ENCODE measurements at places on chromosomes 7 and 10.

DNA sequence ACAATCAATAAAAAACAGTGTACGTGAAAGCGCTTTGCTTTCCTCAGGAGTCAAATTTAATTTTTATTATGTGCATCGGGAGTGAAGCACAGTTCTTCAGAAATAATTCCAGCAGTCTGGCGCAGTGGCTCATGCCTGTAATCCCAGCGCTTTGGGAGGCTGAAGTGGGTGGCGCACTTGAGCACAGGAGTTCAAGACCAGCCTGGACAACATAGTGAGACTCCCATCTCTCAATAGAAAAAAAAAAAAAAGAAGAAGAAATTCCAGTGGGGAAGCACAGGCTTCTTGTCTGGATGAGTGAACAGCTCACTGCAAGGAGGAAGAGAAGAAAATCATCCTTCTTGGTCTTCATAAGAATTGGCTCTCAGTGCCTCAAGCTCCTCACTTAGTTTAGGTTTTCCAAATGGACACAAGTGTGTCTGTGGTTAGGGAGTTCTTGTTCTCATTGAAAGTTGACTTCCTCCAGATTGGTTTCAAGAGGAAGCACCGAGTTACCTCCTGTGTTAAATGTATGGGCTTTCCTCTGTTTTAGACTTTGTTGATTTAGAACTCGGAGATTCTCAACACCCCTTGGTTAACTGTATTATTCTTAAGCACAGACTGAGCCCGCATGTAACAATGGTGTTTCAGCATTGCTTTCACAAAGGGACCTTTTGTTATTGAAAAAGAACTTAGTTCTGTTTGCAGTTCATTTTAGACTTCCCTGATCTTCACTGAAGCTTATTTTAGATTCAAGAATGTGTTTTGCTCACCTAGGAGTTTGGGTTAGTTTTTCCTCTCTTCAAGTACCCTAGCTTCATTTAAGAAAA is 28.0 kb downstream of the LMTK2 start:
- no peak for DNase-seq

DNA sequence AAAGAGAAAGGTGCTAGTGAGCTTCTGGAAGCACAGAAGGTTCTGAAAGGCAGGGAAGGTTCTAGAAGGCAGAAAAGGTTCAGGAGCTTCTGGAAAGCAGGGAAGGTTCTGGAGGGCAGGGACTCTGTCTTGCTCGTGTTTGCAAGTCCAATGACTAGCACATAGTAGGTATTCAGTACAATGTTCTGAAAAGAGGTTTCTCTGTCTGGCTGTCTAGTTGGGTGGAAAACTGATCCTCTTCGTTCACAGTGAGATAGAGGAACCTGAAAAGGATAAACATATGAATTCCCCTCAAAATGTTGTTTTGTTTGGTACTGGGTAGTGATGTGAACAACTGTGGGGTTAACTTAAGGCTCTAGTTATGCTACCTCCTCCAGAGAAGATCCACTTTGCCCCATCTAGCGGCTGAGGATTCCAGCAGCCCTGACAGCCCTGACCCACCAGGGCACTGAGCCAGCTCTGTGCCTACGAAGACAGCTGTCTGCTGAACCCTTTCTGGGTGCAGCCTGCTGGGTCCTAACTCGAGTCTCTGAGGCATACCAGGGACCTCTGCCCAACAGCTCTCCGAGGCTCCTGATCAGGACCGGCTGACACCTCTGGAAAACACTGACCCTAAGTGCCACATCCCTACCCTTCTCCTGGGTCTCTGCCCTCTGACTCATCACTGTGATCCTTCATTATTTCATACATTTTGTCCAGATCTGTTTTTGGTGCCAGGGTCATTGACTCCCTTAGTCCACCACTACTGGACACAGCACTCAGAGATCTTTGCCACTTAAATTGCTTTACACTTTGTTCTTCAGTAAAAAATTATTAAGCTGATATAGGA is 15.4 kb downstream of the PTPRN2 start:
- no peak for DNase-seq

GRCh38 chr7:2948749-2949148 is 94.9 kb downstream of the CARD11 start:
- no peak for DNase-seq

GRCh38 chr10:93746844-93747284 is 10.9 kb upstream of the LGI1 start:
- peak; percentile 26 for DNase-seq

GRCh38 chr7:11195502-11195901 is 221.8 kb downstream of the PHF14 start:
- DNase-seq = no peak

DNA sequence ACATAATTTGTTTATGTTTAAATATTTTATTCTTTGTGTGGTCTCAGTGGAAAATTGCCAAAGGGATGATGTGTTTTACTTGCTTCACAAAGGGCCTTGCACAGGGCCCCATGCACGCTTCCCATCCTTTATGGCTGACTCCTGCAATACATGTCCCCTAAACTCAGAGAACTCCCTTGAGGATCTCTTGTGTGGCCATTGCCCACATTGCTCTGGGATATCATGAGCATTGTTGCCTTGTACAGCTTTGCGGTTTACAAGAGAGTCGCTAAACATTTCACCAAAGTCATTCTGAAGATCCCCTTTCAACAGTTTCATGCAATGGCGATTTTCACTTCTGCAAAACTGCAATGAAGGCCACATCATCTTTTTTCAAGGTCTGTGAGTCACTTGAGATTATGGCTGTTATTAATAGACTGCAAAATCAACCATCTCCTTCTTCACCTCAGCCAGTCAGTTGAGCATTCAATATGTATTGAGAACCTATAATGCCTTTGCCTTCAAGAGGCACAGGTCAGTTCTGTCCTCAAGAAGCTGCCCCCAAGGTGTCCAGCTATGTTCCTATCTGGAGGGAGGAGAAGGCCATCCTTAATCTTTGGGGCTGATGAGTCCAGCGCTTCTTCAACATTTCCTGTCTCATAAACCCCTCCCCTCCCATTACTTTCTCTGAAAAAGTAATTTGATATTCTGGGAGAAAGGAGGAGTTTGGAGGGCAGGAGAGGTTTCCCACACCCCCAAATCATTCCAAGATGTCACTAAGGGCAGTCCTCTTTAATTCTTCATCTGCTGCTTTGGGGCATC is 108.1 kb downstream of the CCDC71L start:
- DNase-seq = no peak

DNA sequence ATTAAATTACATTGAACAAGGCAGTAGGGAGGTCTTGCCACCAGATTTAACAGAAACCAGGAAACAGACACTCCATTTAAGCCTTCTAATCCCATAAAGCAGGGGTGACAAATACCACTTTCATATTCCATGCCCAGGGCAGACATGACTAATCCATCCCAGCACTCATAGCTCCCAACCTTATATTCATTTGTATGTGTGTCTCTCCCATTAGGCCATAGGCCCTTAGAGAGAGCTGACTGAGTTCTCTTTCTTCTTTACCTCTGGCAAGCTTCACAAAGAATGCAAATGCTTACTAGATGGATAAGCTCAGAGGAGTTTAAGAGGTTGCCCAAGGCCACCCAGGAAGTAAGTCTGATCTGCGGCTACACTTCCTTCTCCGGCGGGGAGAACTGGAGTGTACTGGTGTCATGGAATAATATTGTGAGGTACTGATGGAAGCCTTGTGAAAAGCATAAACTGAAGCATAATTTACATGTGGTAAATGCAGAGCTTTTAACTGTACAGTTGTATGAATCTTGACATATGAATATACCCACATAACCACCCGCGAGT is 239.7 kb upstream of the HABP2 start:
- DNase-seq = no peak

- DNase-seq = no peak
These were observed at the start of gene IGFBP1 for GRCh38 chr7:45888185-45888992. Gene IGFBP1, plus strand, starts transcription at chr7:45888488. Its CDS starts 165 bp downstream, at chr7:45888653.

GRCh38 chr10:127358337-127358736 is 161.9 kb upstream of the INSYN2A start:
- DNase-seq = no peak

DNA sequence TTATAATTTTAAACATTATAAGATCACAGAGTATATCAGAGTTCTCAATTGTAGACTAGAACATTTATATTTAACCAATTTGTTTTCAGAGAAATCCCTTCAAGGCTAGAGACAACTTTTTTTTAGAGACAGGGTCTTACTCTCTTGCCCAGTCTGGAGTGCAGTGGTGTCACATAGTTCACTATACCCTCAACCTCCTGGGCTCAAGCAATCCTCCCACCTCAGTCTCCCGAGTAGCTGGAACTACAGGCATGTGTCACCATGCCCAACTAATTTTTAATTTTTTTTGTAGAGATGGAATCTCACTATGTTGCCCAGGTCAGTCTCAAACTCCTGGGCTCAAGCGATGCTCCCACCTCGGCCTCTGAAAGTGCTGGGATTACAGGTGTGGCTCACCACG is 15.3 kb downstream of the UCMA start:
- DNase-seq = no peak

GRCh38 chr7:147436718-147437117 is 1153.8 kb upstream of the C7orf33 start:
- DNase-seq = no peak

GRCh38 chr10:129949891-129950291 is 14.2 kb downstream of the EBF3 start:
- DNase-seq = no peak

DNA sequence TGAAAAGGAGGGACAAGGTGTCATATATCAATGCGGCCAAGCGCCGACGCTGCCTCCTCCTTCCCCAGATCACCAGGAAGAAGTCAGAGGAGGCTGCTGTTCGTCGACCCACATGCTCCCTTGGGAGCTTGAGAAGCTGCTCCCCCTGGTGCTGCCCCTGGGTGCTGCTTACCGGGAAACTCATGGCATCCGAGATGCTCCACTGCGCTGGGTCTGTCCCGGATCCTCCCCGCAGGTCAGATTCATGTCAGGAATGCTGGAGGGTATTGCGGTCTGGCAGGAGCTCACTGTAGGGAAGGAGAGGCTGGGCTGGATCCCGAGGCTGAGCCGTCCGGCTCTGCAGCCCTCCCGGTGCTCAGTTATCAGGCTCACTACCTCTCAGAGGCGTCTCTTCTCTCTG is 123.7 kb upstream of the FAM20C start:
- DNase-seq = no peak

DNA sequence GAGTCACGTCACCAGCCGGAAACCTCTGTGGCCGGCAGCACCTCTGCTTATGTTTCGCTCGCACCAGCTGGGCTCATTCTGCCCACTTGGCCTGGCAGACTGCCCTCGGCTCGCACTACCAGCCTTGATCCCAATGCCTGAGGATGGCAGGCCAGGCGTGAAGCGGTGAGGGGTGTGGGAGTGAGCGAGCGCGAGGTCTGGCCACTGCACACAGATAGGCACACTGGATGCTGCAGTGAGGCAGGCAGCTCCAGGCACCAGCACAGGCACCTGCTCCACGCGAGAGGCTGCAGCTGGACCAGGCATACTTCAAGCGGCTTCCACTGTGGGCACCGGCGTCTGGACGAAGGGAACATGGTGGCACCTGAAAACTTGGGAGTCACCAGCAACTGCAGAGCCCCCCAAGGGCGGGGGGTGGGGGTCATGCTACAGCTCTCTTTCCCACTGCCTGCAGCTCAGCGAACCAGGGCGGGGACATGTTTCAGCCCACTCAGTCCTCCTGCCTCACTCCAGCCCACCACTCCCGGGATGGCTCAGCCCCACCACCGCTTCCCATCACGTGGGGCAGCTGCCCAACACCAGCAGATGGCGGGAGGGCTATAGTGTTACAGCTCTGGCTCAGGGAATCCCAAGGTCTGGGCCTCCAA is 5.4 kb upstream of the DMTF1 start:
- no peak for DNase-seq

- no peak for DNase-seq
These were observed 363.4 kb downstream of the GRID1 start for GRCh38 chr10:86003201-86003621.

All from NCI-H1930 (cell line).